ENCODE measurements at places on chromosomes 11 and 22.

GRCh38 chr11:64224891-64225607, 937 bp downstream of the TRPT1 start:
- DNase-seq = no peak

- no peak for DNase-seq
Observed at GRCh38 chr11:64385945-64386704, 27.2 kb downstream of the RPS6KA4 start.

- DNase-seq = no peak
Observed at GRCh38 chr11:67415501-67416304, at the start of gene CARNS1. CARNS1 (plus strand) TSS chr11:67415678; CDS start chr11:67416200, 522 bp downstream.

- no peak for DNase-seq
Observed at GRCh38 chr11:11035331-11035730, 177.5 kb upstream of the ZBED5 start.

GRCh38 chr11:128823753-128824152, 43.3 kb downstream of the KCNJ1 start:
- no peak for DNase-seq

Data from NCI-H2081 treated with DMSO at 0.1 percent for 48 hours (cell line).